NK-92 treated with Interleukin-12 subunit alpha and Interleukin-12 subunit beta, amount 100 ng/mL, for 24 hours (cell line): ENCODE measurements at places on chromosomes 6 and 20.

- DNase-seq, result no peak
Measured at GRCh38 chr6:138959521-138959920, 28.5 kb downstream of the REPS1 start.

- no peak for DNase-seq
Measured at GRCh38 chr20:18683839-18684238, 96.0 kb downstream of the DTD1 start.

DNA sequence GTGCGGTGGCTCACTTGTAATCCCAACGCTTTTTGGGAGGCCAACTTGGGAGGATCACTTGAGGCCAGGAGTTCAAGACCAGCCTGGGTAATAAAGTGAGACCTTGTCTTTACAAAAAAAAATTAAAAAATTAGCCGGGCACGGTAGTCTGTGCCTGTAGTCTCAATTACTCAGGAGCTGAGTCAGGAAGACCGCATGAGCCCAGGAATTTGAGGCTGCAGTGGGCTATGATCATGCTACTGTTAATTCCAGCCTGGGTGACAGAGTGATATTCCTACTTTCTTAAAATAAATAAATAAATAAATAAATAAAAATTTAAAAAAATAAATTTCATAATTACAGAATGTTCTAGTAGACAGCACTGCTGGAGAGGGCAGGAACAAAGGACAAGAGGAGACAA lies 62.4 kb downstream of the DST start:
- DNase-seq, result no peak

- DNase-seq, result no peak
Measured at GRCh38 chr6:33716890-33717632, 5.6 kb upstream of the UQCC2 start.

DNA sequence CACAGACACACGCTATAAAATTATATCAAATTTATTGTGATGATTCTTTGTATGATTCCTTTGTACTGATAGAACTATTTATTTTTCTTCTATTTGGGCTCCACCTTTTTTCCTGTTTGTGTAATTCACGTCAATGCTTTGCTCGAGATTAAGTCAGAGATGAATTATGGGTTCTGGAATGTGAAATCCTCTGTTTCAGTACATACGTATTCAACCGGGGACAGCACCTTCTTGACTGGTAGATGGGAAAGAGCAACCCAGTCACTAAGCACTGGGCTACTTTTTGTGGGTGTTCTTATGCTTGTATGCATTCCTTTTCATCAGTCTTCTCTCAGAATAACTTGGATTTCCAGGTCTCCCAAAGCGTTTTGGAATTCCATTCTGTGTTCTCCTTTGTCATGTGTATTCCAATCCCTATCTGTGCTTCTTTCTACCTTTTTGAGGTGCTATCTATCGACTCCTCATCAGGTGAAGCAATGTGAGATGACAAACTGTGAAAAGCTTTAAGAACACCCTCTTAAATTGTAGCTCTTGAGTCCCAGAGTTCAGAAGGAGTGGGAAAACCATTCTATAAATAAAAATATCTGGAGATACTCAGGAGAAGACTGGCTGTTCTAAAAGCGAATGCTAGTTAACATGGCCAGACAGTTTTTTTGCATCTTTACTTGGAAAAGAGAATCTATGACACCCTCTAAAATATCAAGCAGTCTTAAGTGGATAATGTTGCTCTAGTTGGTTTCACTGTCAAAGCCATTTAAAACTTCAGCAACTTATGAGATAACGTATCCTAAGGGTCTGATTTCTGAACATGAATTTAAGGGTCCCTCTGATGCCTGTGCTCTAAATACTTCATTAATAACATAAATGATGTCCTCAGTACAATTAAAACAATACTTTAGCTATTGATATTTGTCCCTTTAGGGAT lies 197.7 kb upstream of the PREP start:
- DNase-seq, result no peak

DNA sequence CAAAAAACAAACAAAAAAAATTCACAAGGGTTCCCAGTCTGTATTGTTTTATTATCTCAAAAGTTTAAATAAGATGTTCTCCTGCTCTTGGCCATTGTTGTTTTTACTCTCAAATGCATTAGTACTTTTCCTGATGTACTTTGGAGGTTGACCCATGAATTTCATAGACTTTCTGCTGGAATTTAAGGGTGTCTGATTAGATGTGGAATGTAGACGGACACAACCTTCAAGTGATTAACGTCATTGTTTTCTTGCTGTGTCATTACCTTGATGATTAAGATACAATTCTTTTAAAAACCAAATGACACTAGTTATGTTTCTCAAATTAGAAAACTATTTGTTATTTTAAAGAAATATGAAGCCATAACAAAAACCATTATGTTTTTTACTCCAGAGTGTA lies 421.4 kb upstream of the RUNX2 start:
- no peak for DNase-seq

- DNase-seq, result no peak
Measured at GRCh38 chr6:37994223-37994622, 174.7 kb downstream of the ZFAND3 start.

DNA sequence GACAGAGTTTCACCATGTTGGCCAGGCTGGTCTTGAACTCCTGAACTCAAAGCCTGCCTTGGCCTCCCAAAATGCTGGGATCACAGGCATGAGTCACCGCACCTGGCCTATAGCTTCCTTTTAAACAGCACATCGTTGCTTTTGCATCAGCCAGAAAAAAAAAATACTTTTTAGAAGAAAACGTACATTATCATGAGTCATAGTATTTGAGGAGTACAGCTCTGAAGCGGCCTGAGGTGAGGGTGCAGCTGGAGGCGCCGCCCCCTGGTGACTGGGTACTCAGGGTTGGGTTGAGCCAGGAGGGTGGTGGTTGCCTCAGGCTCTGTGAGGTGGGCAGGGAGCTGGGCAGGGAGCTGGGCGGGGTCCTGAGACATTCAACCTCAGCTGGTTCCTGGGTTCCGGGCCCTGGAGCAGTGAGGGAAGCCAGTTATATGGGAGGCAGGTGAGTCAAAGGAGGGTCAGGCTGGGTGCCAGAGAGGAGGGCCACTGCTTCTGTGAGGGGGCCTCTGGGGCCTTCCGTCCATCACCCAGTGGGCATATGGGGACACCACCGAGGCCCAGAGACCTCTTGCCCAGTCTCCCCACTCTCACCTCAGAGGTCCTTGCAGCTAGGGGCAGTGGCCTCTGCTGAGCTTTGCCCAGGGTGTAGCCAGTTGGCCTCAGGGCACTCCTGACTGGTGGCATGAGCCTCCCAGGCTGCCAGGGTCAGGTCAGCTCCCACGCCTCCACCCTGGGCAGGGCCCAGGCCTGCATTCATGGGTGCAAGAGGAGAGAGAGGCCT lies 11.7 kb upstream of the ID1 start:
- no peak for DNase-seq

DNA sequence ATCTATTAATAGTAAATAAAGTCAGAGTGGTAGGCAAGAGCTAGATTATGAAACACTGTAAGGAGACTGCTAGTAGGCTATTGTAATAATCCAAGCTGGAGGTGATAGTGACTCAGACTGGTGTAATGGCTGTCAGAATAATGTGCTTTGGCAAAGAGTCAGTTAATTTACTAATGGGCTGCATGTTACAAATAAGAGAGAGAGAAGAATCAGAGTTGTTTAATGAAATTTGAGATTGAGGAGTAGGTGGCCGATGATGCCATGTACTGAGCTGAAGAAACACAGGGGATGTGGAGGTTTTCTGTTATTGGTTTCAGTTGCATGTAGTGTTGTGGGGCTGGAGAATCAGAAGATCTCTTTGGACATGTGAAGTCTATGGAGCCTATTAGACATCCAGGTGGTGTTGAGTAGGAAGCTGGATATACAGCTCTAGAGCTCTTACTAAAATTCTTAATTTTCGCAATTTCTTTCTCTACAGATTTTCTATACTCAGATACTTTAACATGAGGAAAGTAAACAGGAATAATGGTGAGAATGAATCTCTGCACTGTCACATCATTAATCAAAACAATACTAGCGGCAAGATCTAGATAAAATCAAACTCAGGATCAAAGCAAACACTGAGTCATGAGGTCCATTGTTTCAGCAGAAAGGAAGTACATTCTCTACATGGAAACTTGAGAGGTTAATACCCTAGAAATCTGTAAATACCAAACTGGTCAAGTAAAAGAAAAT lies 167.7 kb downstream of the SIM1 start:
- no peak for DNase-seq

GRCh38 chr6:83221889-83222479 lies 28.8 kb downstream of the RWDD2A start:
- no peak for DNase-seq

DNA sequence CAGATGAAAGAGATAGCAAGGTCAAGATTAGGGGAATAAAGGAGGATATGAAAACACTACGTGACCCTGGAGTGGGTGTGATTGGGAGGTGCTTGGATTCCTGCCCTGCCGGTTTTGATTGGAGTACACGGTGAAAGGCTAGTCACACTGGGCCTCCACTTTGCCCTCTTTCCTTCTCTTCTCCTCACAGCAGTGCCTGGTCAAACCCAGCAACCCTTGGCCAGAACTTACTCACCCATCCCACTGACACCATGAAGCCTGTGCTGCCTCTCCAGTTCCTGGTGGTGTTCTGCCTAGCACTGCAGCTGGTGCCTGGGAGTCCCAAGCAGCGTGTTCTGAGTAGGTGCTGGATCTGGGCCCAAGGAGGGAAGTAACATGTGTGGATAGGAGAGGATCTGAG lies at the start of gene WFDC13:
WFDC13 (plus strand) TSS at position 166 of the 400 bp plus-strand sequence; CDS start at position 252, 86 bp downstream.
- no peak for DNase-seq

GRCh38 chr6:163945808-163946207 lies 531.3 kb downstream of the QKI start:
- no peak for DNase-seq

DNA sequence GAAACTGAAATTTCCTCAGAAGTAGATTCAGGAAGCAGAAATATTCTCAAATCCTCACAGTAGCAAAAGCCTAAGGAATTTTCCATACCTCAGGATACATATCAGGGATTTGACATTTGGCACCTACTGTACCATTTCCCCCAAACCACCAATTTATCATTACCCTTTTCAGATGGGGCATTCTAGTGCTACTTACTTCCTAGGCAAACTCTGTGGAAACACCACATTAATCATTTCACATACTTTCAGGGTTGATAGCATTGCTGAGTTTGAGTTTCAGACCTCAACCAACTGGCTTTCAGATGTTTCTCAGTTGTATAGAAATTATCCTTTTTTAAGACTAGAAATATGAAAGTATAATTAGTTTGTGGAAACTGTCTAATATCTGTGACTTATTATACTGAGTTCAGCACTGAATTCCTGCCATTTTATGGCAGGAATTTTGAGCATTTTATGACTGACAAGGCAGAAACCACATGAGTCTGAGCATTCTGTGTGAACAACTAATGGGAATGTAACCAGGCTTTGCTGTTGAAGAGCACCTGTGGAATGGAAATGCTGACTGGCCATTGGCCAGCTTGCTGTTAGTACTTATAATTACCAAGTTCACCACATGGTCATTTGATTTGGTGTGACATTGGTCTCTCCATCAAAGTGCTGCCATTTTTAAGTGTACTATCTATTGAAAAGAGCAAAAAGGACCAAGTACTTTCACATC lies 35.1 kb upstream of the IRAK1BP1 start:
- DNase-seq, result no peak

- DNase-seq, result no peak
Measured at GRCh38 chr6:3765415-3765814, 13.9 kb upstream of the PXDC1 start.

- DNase-seq, result no peak
Measured at GRCh38 chr20:19301843-19302242, 89.4 kb downstream of the SLC24A3 start.

DNA sequence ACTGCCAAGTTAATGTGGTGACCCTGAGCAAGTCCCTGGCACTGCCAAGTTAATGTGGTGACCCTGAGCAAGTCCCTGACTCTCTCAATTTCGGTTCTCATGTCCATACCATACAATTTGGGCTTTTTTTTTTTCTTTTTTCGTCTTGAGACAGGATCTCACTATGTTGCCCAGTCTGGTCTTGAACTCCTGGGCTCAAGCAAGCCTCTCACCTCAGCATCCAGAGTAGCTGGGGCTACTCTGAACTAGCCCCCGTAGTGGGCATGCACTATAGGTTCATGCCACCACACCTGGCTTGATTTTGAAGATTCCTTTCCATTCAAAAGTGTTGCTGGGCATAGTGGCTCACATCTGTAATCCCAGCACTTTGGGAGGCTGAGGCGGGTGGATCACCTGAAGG lies 100.0 kb upstream of the FOXP4 start:
- no peak for DNase-seq

DNA sequence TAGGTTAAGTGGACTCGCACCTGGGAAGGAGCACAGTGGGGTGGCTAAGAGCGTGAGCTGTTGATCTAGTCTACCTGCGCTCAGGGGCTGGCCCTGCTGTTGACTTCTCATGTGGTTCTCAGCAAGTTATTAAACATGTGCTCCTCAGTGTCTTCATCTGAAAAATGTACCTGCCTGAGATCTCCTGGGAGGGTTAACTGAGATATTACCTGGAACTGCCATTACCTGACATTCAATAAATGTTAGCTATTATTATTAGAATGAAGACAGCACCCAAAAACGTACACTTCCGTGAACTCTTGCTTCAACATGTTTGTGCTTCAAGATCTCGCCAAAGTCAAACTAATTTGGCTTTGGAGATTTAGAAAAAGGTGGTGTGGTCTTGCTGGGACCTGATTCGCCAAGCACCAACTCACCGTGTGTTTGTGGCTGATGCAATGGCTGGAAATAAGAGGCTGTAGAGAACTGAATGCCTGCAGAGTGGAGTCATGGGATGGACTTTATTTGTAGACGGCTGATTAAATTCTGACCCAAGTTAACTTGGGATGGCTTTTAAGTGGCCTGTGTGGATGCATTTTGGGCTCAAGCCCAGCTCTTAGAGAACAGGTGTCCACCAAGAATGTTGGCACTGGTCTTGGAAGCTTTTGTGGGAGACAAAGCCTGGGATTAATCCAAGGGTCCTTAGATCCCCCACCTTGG lies 692.9 kb downstream of the QKI start:
- DNase-seq, result no peak

DNA sequence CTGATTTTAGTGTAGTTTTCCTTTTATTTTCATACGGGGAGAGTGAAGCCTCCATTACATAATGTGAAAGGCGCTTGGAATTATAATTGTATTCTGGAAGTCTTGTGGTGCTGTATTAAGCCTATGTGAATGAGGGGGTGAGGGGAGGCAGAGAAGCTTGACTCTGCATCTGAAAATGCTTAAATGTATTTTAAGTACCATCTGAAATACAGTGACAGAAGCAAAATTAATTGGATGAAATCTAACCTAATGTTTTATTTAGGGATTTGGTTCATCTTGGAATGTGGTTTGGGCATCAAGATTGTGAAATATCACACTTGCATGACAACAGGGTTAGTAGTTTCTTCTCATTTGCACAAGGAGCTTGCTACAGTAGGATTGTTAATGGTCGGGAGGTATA lies 41.2 kb downstream of the TMEM200A start:
- no peak for DNase-seq

- no peak for DNase-seq
Measured at GRCh38 chr20:62276439-62276838, 26.4 kb upstream of the ADRM1 start.

- peak; percentile 68 for DNase-seq
Measured at GRCh38 chr20:1964061-1964460, 29.8 kb downstream of the PDYN start.
